ENCODE measurements at places on chromosomes 11 and 22.

DNA sequence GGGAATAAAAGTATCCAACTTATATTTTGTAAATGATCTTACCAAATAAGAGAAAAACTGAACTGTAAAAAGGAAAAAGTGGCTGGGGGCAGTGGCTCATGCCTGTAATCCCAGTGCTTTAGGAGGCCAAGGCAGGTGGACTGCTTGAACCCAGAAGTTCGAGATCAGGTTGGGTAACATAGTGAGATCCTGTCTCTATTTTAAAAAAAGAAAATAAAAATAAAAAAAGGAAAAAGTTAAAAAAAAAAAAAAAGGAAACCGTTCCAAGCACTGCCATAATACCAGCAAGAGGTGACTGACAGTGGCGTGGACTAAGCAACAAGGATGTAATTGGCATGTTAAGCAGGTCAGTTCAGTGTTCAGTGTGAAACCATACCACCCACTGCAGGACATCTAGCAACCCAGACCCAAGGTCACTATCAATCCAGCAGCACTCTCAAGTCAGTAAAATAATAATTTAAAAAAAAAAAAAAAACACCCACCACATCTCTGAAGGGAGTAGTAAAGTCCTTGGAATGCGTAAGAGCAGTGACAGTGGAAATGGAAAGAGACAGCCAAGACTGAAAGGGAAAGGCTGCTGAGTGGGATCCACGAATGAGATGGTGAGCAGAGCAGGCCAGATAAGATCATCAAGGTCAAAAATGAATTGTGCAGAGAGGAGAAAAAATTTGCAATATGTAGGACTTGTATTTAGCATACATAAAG lies 43.6 kb downstream of the MAPK1 start:
- DNase-seq = no peak

- no peak for DNase-seq
Observed at GRCh38 chr11:64868904-64869570, 9.4 kb downstream of the EHD1 start.

DNA sequence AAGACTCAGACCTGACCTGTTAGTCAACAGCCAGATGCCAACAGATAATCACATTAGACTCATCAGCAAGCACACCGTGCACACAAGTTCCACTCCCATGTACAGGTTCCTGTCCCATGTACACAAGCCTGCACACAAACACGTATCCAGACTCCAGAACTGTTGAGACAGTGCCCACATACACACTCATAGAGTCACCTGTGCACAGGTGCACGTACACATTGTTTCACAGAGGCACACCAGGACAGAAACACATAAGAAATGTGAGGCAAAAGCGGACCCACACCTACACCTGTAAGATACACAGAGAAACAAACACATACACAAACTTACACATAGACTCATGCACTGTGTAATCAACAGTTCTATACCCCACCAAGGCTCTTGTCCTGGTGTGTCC lies 2.7 kb upstream of the ZNF74 start:
- no peak for DNase-seq

DNA sequence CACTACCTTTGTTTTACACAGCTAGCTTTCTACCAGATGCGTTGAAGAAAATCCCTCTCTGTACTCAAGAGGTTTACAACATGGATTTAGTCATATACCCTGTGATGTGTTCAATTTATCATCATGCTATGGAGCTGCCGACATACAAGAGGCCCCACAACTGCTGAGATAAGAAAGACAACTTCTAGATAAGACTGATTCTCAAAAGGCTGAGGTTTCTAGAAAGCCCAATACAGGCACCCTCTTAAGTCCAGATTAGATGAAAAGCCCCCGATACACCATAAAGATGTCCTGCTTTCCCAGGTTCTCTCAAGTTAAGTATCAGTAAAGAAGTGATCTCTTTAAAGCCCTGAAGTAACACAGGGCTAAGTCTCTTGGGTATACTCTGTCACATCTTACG lies 14.3 kb downstream of the MTCH2 start:
- DNase-seq = no peak

DNA sequence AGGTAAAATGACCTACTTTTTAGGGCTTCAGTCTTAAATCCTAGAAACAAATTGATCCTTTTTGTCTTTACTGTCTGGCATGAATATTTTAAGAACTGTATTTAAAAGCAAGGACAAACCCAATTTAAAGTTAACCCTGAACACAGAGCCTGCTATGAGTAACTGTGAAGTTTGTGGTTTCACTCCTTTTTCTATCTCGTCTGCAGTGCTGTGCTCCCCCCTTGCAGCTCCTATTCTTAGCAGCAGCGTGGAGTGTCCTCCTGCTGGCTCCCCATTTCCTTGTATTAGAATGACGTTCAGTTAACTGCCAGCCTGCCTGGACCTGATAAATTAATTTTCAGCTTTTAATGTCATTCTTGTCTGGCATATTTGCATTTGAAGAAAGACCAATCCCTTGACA lies 40.0 kb upstream of the LRRC4C start:
- no peak for DNase-seq

- no peak for DNase-seq
Observed at GRCh38 chr11:102497061-102497460, 33.5 kb downstream of the MMP7 start.

GRCh38 chr11:120749395-120749794 lies 237.8 kb downstream of the GRIK4 start:
- no peak for DNase-seq

DNA sequence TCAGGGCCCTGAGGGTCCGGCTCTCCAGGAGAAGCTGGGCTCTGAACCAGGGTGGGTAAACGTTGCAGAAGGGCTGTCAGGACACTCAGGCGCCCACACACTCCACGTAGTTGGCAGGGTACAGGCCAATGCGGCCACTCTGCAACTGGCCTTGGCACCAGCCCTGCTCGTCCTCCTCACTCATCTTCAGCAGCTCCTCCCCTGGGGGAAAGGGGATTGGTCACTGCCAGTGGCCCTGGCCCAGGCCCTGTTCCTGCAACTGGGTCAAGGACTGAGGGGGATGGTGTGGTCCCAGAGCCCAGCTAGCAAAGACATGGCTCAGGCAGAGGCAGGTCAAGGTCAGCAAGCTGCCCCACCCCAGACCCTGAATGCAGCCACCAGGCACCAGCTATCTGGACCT lies 1.2 kb upstream of the ARFGAP2 start:
- no peak for DNase-seq

GRCh38 chr11:45041596-45041995 lies 90.9 kb upstream of the TP53I11 start:
- DNase-seq = no peak

- no peak for DNase-seq
Observed at GRCh38 chr11:119782739-119783072, 53.7 kb upstream of the NECTIN1 start.

GRCh38 chr11:114317787-114318137 lies 21.6 kb downstream of the NNMT start:
- no peak for DNase-seq

GRCh38 chr11:5040876-5041275 lies 5.5 kb upstream of the OR52J3 start:
- DNase-seq = no peak

GRCh38 chr11:6094186-6094585 lies 13.3 kb upstream of the OR56B4 start:
- no peak for DNase-seq
